ENCODE measurements at places on chromosomes 1 and 21.

- no peak for DNase-seq
Measured at GRCh38 chr21:28523367-28523766, 469.3 kb downstream of the LTN1 start.

- no peak for DNase-seq
Measured at GRCh38 chr1:33234131-33234530, 22.2 kb upstream of the ZNF362 start.

GRCh38 chr1:166511761-166512160, 327.5 kb upstream of the POGK start:
- no peak for DNase-seq

DNA sequence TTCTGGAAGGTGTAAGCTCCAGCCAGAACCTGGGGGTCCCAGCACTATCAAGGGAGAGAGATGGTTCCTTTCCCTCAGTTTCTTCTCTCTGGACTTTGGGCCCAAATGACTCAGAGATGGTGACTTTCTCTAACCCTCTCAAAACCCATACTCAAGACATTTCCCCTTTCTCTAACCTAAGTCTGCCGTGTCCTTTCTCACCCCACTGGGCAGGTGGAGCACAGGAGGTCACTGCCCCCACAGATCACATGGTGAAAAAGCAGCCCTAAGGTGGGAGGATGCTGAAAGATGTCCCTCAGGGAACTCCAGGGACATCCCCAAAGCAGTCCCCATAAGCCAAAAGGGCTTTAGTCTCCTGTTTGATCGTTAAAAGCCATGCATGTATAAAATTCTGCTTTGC, 173.7 kb downstream of the HIVEP3 start:
- no peak for DNase-seq

- DNase-seq, result no peak
Measured at GRCh38 chr1:18347559-18347958, 133.2 kb upstream of the KLHDC7A start.

DNA sequence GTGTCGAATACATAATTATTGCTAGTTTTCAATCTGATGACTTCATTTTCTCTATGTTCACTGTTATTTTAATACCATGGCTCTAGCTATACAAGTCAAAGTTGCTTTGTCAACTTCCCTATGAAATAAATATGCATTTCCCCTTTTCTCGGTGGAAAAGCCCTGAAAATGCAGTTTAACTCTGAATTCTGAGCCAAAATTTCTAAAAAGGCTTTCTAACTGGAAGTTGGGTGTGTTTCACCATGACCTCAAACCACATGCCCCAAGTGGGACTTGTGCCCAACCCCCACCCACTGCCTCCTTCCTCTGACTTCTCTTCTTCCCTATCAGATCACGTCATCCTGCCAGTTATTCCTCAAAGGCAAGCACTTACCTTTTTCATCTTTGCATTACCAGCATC, 8.9 kb downstream of the MKNK1 start:
- DNase-seq, result no peak

- DNase-seq, result no peak
Measured at GRCh38 chr1:197967066-197967465, 49.9 kb downstream of the LHX9 start.

DNA sequence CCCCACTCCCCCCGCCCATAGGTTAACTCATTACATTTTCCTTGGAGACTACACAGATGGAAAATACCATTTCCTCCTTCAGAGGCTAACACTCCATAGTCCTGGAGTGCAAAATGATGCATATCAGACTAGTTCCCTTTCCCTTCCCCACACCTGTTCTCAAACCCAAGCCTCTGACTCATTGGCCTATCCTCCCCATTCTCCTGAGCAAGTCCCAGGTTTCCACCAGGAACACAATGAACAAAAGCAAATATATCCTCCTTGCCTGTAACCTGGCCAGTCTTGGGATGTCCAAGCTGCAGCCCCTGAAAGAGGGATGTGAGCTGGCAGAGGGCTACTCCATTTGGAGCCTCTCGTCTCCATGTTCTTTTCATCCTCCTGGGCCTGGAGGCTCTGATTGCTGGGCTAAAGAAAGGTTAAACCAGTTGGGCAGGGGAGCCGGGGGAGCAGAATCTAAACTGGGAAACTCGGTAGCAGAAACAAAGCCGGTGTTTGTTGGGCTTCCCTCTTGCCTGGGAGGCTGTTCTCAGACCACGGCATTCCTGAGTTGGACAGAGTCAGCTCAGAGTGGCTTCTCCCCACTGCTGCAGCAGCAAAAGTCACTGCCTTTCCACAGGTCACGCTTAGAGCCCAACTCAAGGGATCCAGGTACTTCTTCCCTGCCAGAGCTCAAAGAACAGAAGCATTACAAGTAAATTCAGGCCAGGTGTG, 13.9 kb downstream of the SSR2 start:
- no peak for DNase-seq

DNA sequence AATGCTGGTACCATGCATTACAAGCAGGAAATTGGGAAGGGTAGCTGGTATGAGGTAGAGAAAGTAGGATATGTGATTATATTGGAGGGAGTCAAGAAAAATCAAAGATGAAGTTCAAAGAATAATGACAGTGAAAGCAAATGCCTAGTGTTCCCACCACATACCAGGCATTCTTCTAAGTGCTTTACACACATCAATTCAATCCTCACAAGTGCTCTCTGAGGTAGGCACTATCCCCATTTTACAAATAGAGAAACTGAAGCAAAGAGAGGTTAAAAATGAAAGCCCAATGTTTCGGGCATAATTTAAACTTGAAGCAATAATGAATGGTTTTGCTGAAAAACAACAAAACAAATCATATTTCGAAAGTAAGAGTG, 40.1 kb upstream of the MCOLN3 start:
- DNase-seq, result no peak

GRCh38 chr1:207851696-207852095, 59.2 kb downstream of the CD34 start:
- DNase-seq, result no peak

GRCh38 chr1:226125097-226125630, 61.4 kb downstream of the ACBD3 start:
- peak; percentile 88 for DNase-seq

DNA sequence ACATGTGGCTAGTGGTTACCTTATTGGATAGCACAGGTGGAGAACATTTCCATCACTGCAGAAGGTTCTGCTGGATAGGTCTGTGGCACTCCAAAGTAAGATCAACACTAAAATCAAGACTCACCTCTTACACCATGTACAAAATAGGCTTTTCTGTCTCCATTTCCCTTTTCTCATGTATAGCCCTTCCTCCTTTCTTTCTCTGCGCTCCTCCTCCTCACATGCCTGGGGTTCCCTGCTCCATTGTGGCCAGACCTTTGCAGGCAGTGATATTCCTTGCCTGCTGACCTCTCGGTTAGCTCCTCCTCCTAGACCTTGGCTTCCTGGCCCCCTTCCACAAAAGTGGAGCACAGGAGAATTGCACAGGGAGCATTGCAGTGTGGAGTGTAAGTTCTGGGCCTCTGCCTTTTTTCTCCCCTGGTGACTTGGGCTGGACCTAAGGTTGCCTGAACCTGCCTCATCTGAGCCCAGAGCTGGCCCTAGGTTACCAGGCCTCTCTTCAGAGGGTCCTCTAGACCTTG, 33.2 kb upstream of the RBM15 start:
- DNase-seq, result no peak

DNA sequence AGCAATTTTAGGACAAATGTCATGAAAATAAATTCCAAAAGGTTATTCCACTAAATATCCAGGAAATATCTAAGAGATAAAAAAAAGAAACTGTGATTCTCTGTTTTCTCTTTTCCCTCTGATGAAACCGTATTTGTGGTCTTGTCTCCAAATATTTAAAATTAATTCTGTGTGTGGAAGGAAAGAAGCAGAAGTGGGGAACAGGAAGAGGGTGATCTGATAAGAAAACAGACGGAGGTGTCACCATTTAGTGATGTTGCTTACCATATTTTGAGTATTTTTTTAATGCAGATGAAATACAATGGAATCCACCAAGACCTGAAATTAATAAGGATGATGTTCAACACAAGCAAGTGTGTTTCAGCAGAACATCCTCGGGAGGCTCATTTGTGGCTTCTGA, 29.6 kb downstream of the CLCA1 start:
- no peak for DNase-seq

DNA sequence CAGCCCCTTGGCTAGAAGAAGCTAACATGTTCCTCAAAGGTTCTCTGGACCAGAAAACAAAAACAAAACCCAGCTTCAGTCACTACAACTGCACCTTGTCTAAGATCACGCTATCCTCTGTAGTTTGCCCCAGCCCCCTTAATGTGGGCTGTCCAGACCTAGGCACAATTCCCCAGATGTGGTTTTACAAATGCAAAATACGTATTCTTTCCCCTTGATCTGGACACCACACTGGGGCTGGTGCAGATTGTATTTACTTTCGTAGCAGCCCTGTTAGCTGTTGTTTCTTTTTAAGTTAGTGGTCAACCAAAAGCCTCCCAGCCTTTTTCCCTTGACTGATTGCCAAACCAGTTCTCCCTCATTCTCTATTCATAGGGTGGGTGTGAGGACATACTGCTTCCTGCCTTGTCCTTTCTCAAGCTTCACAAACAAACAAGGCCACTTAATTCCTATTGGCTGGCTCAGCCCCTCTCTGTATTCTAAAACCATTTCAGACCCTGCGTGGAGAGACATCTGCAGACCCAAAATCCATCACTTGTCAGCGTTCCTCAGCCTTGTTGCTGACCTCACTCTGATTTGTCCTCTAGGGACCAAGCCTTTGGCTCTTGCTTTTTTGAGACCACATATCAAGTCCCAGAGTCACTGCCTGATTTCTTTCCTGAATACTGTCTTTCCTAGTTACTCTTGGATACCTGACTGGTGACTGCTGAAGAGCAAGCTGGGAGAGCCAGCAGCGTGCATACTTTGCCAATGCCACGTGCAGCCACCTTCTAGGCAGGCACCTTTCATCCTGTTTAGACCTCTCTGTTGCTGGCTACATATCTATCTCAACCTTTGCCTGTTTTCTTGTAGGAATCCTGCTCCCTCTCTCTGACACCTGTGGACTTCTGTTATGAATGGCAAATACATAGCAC, 96.4 kb upstream of the RAB3GAP2 start:
- DNase-seq, result no peak

DNA sequence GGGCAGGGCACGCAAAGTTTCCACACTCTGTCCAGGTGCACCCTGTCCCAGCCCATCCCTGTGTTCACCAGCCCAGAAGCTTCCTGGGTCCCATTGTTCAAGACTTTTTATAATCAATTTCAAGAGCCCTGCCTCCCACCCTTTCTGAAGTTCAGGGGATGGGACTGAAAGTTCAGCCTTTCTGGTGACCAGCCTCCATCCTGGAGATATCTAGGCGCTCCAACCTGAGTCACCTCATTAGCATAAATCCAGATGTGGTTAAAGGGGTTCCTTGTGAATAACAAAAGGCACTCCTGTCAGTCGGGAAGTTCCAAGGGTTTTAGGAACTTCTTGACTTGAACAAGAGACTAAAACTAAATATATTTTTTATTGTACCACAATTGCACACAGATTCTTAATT, 48.4 kb upstream of the RAP1A start:
- DNase-seq, result no peak

- DNase-seq, result no peak
Measured at GRCh38 chr21:44337449-44337848, 1.7 kb downstream of the CFAP410 start.

DNA sequence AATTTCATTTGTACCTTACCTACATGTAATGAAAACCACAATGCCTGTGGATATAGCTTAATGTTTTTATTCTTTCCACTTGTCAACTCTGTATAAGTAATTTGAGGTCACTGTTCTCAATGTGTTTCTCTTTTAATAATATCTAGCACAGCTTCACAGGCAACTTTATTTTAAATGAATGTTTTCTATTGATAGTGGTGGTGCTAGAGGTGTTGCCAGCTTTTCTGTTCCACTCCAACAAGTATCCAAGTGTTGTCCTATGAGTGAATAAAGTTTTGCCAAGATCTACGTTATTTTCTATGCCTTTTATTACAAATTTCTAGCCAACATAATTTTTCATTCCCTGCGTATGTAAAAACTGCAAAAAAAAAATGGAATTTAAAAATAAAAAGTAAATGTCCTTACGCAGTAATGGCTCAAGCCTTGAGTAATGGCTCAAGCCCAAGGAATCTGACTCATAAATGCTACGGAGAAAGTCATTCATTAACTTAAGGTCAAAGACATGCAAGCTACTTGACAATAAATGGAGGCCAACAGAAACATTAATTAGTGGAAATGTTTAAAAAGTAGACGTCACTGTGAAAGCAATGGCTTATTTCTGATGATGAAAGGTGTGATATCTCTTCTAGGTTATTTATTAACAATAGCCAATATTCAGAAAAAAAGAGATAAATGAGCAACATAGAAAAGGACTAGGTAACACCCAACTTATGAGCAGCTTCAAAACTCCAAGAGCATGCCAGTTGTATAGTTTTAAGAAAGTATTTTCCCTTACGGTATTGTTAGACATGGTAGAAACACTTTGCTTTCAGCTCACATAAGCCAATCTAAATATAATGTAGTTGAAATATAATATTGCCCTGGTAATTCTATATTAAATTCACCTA, 71.4 kb downstream of the SLC44A5 start:
- DNase-seq, result no peak

DNA sequence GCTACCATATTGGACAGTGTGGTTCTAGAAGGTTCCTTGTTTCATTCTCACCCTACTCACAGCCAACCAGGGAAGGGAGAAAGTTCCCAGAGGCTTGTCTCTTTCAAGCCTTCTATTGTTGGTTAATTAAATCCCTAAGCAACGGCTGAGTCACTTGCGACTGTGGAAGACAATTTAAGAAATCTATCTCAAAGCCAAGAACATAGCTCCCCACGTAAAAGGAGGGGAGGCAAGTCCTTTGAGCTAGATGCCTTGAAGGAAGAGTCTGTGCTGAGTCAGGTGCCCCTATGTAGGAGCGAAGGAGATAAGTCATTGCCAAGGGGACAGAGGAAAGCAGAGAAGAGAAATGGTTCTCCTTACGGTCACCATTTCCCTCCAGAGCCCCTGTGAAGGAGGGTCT, 79.4 kb upstream of the PPP2R5A start:
- DNase-seq, result no peak

GRCh38 chr1:100452641-100453040, 85.3 kb upstream of the GPR88 start:
- no peak for DNase-seq

DNA sequence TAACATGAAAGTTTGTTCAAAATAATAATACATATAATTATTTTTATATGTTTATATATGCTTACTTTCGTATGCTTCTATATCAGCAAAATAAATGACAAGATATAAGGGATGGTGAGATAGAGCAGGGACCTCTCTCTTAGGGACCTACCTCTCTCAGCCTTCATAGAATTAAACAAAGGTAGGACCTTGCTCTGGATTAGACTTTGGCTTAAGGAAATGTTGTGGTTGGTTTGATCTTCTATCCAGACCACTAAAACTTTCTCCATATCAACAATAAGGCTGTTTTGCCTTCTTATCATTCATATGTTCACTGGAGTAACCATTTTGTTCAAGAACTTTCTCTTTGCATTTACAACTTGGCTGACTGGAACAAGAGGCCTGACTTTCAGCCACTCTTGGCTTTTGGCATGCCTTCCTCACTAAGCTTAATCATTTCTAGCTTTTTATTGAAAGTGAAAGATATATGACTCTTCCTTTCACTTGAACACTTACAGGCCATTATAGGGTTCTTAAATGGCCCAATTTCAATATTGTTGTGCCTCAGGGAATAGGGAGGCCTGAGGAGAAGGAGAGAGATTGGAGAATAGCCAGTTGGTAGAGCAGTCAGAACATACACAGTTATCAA, 14.4 kb downstream of the FRRS1 start:
- no peak for DNase-seq

- DNase-seq, result no peak
Measured at GRCh38 chr1:167861664-167862381, 52.1 kb downstream of the ADCY10 start.

GRCh38 chr1:93681989-93682412, 364 bp upstream of the BCAR3 start:
- DNase-seq, result no peak

- no peak for DNase-seq
Measured at GRCh38 chr1:93979718-93980319, 70.6 kb upstream of the GCLM start.
